ENCODE measurements at places on chromosomes 16 and 17.

DNA sequence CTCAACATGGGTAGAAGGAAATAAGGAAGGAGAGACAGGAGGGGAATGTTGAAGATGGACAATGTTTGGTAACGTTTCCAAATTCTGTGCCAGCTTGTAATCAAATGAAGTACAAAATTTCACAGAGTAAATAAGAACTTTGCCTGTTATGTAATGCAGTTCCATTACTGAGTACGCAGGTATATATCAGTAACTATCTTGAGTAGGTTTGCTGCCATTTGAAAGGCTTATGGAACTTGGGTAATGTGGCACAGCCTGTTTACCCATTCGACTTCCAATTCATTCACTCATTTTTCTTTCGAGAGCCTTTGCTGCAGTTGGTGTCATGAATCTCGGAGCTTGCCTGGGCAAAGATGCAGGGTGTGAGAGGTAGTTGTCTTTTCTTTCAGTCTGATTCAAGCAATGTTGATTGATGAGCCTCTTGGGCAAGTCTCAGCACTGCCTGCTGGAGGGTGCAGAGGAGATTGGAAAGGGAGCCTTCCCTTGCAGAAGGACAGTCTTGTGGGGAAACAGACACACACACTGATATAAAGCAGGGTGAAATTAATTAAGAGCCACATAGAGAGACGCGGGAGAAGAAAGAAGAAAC is 53.4 kb downstream of the ZNF18 start:
- no peak for ATAC-seq

DNA sequence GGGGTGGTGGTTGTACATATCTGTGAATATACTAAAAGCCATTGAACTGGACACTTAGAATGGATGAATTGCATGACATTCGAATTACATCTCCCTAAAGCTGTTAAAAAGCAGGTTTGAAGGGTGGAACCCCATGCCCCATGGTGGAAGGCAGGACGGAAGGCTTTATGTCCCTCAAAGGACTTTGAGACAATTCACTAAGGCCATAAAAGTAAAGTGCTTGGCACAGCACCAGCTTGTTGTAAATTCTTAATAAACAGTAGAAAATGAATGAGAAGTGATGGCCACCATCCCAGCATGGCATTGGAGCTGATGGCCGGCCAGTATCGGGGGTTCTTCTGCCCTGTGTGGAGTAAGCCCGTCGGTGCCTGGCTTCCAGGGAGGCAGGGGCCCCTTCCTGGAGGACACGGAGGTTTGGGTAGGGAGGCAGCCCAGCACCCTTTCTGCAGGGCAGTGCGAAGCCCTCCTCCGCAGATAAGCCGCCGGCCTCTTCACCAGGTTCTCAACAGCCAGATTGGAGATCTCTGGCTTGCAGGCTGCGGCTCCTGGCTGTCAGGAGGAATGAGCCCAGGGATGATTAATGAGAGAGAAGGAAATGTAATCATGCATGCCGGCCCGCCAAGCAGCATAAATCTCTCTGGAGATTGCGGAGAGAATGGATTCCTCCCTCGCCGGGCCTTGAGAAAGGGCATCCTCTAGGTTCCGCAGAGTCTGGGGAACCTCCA is 346.9 kb downstream of the FOXL1 start:
- ATAC-seq, result no peak

GRCh38 chr17:65546579-65546978 is 14.9 kb downstream of the AXIN2 start:
- no peak for ATAC-seq

DNA sequence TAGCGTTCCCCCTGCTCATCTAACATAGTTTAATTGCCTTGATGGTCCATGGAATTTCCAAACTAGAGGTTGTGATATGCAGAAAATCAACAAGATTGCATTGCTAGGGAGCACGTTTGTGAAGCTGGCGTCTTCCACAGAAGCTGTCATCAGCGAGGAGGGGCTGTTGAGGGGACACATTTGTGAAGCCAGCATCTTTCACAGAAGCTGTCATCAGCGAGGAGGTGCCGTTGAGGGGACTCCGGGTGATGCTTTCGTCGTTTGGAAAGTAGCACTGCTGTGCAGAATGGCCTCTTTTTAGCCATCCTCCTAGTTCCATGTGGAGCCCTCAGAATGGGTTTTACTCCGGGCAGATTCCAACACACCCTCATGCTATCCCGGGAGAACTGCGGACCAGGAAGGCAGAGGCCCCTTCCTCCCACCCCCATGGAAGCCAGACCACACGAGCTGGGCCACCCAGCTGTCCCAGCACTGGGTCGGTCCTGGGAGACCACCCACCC is 119.6 kb upstream of the CHMP6 start:
- no peak for ATAC-seq

GRCh38 chr17:38747463-38748148 is 530 bp downstream of the PCGF2 start:
- no peak for ATAC-seq

DNA sequence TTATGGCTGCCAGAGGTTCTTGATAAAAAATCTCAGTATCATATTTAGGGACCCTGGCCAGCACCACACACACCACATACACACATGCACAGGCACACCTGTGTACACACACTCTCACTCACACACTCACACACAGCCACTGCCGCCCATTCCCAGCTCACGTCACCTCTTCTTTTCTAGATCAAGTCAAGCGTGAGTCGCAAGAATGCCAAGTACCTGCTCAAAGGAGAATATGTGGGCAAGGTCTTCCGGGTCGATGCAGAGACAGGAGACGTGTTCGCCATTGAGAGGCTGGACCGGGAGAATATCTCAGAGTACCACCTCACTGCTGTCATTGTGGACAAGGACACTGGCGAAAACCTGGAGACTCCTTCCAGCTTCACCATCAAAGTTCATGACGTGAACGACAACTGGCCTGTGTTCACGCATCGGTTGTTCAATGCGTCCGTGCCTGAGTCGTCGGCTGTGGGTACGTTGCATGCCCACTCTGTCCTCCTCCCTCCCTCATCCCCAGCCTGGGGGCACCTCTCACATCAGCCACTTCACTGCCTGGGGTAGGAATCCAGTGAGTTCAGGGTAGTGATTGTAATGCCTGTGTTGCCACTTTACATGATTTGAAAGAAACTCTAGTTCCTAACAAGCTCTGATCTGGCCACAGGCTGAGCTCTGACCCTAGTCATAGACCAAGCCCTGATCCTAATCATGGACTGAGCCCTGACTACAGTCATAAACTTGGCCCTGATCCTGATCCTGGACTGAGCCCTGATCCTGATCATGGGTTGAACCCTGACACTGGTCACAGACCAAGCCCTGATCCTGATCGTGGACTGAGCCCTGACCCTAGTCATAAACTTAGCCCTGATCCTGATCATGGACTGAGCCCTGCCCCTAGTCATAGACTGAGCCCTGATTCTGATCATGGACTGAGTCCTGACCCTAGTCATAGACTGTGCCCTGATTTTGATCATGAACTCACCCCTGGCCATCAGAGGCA is 20.4 kb downstream of the CDH5 start:
- no peak for ATAC-seq

GRCh38 chr17:15920758-15921239 is 24.1 kb upstream of the ADORA2B start:
- ATAC-seq, result no peak

GRCh38 chr17:47728214-47728877 is 4.7 kb upstream of the TBX21 start:
- no peak for ATAC-seq

DNA sequence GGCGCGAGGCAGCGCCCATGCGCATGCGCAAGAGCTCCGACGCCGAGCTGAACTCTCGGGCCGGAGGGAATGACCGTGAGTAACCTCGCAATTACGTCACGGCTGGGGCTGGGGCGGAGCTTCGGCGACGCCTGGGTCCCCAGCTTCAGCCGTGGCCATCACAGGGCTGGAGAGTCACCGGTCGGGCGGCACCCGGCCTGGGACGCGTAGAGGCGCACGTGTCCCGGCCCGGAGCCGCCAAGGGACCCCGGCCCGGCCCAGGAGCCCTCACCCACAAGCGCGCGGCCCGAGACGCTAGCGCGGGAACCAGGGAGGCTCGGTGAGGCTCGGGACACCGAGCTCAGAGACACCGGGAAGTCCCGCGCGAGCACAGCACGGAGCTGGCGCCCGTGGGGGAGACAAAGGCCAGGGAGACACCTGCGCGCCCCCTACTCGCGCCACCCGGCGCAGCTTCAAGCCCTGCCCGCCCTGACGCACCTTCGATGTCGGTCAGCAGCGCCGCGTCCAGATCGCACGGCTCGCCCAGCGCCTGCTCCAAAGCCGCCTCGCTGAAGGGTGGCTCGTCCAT is 452 bp downstream of the SREBF1 start:
- peak; percentile 83 for ATAC-seq

DNA sequence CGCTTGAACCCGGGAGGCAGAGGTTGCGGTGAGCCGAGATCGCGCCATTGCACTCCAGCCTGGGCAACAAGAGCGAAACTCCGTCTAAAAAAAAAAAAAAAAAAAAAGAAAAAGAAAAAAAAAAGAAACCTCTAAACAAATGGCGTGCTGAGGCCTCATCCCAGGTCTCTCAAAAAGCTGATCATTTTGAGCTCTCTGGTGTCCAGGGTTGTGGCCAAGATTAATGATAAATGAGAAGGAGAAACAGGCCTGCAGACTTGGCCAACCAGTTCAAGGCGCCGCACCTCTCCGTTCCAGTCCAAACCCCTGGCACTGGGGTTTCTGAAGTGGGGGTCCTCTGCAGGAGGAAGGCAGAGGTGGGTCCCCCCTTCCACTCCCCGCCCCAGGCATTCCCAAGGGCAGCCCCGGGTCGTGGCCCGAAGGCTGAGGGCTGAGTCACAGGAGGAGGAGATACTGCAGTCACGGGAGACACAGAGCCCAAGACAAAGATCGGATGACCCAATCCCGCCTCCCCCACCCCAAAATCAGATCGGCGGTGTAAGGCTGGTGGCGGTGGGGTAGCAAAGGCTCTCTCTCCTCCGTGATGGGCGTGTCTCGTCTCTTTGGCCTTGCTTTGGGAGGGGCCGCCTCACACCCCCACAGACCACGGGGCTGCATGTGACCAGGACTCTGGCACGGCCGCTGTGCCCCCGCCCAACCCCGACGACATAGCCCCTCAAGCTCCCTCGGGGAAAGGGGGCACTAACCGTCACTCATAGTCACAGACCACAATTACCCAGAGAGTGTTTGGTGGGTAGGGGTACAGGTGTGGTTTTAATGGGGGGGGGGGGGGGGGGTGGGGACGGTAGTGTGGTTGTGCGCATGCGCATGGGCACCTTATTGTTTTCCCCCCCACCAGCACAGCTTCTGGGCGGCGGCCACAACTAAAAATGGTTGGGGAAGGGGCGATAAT is 1.1 kb downstream of the VAT1 start:
- ATAC-seq, result no peak

DNA sequence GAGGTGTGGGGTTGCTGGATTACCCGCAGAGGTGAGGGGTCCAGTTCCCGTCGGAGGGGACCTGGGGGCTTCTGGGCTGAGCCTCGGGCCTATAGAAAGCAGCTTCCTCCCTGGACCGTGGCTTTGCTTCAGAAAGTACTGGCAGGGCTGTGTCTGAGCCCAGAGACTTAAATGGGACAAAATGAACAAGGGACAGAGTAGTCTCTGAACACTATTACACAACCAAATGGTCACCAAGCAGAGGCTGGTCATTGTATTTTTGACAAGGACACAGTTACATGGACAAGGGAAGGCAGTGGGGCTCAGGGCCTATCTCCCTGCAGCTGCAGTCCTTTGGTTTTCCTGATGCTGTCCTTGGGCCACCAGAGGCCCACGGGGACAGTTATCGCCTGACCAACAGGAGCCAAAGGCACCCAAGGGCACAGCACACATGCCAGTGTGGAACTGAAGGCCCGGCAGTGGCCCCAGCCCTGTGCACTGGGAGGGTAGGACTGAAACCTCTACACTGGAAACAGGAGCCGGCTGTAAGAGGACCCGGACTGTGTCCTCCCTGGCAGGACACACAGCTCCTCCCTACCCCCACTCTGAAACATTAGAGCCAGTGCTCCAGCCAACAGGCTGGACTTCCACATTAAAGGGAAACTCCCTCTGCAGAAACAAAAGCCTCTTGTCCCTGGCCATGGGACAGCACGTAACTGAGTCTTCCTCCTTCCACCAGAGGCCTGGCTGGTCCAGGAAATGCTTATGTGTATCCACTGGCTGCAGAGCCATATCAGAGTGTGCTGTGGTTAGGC is 26.0 kb upstream of the ERN1 start:
- no peak for ATAC-seq

GRCh38 chr16:19559242-19559910 is 3.9 kb downstream of the VPS35L start:
- no peak for ATAC-seq

- no peak for ATAC-seq
Measured at GRCh38 chr16:60566901-60567300, 1469.3 kb downstream of the CDH8 start.

DNA sequence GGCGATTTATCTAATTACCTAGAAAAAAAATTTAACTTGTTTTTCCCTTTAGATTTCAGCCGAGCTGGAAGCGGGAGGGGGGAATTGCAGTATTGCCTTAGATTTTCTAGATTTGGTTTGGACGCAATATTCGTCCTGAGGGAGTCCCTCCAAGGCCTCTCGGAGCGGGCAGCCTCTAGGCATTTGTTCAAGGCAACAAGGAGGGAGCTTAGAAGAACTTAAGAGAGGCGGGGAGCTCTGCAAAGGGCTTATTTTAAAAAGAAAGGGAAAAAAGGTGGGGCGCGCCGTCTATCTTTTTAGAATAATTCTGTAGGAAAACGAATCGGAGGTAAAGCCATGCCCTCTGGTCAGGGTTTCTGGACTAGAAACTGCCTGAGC is 407 bp upstream of the TMEM94 start:
- ATAC-seq, result peak; percentile 5

DNA sequence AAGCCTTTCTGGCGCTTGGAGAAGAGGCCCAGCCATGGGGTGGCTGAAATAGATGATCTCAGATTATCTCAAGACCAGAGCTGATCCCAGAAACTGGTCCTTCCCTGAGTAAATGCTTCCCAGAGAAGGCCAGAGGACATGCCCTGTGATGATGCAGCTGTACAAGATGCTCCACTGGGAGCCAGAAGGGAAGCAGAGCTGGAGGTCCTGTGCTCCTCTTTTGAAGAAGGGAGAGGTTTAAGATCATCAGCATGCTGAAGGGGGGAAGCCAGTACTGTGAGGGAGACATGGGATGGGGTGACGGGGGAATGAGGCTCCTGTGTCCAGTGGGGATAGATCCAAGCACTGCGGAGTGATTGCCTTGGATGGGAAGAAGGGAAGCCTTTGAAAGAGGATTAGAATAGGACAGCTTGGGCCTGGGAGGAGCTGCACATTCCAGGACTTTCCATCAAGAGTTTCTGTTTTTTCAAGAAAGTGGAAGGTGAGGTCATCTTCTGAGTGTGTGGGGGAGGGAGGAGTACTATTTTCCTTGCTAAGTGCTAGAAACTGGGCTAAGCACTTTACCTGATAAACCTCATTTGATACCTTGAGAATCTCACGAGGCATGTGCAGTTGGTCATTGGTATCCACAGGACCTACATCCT is 16.4 kb upstream of the ALOX15B start:
- ATAC-seq, result no peak

- ATAC-seq, result no peak
Measured at GRCh38 chr17:79748295-79749099, 17.8 kb downstream of the ENPP7 start.

DNA sequence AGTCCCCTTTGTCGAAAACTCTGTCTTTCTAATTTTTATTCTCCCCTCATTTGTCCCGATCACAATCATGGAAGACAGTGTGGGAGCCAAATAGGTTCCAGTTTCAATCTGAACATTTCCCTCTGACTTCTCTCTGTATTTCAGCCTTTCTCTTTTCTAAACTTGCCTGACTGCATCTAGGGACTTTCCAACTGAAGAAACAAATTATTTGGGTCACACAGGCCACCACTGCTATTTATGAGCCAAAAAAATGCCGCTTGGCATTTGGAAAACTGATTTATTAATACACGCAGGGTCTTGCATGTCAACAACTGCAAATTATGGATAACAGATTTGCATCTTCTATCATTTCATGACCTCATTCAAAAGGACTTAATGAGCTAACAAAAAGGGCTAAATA is 55.2 kb upstream of the ELAC2 start:
- ATAC-seq, result no peak

GRCh38 chr17:20092261-20092867 is 83.2 kb downstream of the SPECC1 start:
- no peak for ATAC-seq
